WTC11 (cell line): ENCODE measurements at places on chromosomes 13 and 19.

DNA sequence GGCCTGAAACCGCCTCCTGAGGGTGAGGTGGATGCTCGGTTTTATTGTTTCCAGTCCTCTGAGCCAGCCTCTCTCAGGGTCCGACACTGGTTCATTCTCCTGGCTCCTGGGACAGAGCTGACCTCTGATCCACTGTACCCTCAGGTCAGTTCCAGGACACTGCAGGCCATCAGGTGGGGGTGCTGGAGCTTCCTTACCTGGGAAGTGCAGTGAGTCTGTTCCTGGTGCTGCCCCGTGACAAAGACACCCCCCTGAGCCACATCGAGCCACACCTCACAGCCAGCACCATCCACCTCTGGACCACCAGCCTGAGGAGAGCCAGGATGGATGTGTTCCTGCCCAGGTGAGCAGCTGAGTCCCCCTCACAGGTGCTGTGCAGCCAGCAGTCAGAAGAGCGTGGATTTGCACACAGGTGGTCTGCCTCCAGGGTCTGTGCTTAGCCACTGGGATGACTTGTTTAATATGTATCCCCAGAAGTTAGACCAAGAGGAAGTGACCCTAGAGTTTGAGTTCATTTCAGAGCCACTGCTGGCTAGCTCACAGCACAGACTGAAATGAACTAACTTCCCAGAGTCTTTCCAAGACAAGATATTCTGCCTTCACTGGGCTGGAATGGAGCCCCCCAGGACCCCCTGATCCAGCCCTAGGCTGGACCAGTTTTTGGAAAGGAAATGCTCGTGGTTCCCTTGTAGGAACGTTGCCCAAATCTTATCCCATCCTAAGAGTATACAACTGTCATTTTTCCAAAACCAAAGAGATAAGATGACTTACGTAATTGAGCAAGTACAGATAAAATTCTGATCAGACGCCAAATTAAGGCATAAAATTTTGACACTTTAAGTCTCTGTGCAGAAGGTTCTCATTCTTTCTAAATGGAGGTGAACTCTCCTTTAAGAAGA lies 8.8 kb downstream of the SERPINE3 start:
- no peak for DNase-seq

GRCh38 chr13:52862358-52863206 lies 14.1 kb upstream of the PCDH8 start:
- DNase-seq: peak; percentile 74

- DNase-seq: no peak
Observed at GRCh38 chr13:42707586-42707985, 73.8 kb upstream of the FAM216B start.

GRCh38 chr19:40599902-40600569 lies 1.1 kb upstream of the LTBP4 start:
- DNase-seq: no peak

GRCh38 chr19:30085394-30085793 lies 143.4 kb downstream of the URI1 start:
- peak; percentile 62 for DNase-seq

DNA sequence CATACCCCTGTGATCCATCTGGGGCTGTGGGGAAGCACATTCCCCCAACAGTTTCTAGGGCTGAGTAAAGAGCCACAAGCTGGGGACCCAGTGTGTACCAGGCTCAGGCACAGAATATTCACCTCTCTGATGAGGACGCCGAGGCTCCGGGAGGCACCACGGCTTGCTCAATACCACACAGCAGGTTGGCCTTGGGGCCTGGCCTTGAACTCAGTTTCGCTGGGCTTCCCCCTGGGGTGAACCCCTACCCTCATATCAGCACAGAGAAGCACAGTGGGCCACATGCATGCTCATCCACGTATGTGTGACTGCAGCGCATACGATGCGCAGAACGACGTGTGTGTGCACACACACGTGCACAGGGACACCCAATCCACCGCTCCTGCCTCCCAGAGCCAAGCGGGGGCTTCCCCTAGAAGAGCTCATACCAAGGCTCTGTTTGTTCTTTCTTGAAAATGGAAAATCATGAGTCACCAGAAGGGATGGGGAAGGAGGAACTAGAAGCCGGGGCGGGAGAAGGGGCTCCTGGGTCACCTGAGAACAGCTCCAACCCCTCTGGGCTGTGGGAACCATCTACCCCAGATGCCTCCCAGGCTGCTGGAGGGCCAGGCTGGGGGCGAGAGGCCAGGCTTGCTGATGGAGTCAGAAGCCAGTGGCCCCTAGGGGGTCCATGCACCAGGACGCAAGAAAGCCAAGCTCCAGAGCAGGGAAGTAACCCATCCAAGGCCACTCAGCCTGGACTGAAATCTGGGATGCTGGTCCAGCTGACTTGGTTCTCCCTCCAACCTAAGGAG lies 4.9 kb upstream of the PDE4C start:
- no peak for DNase-seq

DNA sequence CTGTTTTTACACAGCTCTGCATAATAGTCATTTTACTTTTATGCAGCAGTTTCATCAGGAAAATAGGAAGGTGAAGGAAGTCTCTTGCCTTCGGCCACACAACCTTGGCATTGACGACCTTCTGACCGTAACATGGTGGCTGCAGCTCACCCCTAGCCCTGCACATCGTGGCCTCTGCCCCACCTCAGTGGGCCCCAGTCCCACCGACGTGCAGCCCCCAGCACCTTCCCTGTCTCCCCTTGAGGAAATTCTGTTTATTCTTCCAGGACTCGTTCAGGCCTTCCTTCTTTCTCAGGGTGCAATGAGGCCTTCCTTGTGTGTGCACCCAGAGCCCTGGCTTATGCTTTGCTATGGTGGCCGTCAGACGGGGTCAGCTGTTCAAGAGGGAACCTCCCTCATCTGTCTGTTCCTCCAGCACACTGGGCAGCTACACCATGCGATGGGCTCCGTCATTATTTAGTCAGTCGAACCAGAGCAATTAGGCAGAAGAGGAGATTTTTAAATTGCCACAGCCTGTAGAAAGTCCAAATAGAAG lies 33.3 kb downstream of the TMEM255B start:
- no peak for DNase-seq

DNA sequence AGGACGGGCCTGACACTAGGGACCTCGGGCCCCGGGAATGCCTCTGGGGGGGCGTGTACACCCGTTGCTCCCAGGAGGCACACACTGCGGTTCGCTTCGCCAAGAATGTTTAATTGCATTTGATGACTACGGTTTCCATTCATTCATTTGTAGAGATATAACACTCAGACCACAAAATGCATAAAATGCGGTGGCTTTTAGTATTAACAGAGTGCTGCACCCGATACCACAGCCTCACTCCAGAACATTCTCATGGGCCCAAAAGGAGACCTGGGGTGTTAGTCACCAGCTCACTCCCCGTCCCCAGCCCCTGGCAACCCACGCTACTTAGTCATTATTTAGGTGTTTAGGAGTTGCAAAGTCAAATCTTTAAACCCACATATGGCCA lies 21.8 kb downstream of the HCN2 start:
- no peak for DNase-seq

DNA sequence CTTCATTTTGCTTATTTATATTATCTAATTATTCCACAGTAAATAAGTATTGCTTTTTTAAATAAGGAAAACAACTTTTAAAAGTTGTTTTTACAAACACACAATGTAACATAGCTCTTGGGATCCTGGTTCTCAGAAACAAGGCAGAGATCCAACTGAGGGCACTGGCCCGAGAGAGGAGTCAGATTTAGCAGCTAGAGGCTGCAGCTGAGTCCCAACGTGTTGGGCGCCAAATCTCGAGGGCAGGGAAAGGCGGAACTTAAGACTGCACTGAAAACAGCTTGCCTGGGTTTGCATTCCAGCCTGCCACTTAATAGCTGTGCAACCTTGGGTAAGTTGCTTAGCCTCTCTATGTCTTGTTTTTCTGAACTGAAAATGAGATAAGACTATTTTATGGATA lies 16.4 kb upstream of the WASF3 start:
- no peak for DNase-seq

DNA sequence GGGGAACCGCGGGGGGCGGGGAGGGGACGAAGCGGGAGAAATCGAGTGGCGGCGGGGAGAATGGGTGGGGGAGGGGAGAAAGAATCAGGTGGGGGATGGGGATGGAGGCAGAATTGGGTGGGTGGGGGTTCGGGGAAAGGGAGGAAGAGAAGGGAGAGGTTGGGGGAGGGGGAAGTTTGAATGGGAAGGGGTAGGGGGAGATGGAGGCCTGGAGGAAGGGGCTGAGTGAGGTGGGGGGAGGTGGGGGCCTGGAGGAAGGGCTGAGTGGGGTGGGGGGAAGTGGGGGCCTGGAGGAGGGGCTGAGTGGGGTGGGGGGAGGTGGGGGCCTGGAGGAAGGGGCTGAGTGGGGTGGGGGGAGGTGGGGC lies 403 bp upstream of the ADAMTS10 start:
- DNase-seq: no peak

DNA sequence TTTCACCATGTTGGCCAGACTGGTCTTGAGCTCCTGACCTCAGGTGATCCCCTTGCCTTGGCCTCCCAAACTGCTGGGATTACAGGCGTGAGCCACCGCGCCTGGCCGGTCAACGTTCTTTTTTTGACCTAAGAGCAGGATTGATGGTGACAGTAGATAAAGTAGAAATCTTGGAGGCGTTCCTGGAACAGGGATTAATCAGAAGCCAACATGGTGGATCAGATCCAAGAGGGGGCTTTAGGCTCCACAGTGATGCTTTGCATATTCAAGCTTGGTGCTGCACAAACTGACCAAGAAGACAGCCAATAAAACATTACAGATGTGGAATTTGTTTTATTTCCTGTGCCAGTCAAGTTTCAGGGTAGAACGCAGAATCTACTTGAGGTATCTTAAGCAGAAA lies 271.2 kb downstream of the FGF9 start:
- DNase-seq: no peak

DNA sequence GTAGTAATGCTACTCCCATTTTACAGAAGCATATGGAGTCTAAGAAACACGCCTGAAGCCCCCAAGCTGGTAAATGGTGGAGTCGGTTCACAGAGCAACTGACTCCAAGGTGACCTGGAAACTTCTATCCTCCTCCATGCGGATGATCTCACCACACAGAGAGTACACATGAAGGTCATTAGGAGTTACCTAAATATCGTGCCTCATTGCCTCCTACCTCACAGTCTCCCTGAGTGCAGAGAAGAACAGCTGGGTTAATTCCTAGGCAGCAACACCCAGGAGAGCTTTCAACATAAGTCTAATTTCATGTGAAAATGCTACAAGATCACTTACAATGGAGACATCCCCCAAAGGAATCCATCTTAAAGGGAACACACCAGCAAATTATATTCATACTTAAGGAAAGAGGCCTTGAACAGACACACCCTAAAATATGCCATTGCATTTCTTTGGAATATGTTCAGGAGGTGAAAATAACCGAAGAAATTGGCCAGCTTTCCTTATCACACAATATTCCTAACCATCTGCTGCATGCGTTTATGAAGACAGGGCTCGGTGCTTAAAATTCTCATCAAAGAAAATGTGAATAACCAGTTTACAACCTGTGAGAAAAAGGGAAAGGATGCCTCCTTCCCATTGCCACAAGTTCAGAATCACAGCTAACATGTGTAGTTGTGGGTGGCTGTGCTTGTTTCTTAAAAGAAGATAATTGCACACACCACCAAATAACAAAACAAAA lies 203.6 kb upstream of the NBEA start:
- no peak for DNase-seq
